ENCODE measurements at places on chromosomes 5 and 9.

GRCh38 chr5:155807884-155808576 is 518.9 kb upstream of the SGCD start:
- DNase-seq = no peak

- no peak for DNase-seq
Observed at GRCh38 chr5:125249400-125249799, 503.0 kb upstream of the ZNF608 start.

GRCh38 chr9:10059044-10059443 is 553.8 kb downstream of the PTPRD start:
- no peak for DNase-seq

DNA sequence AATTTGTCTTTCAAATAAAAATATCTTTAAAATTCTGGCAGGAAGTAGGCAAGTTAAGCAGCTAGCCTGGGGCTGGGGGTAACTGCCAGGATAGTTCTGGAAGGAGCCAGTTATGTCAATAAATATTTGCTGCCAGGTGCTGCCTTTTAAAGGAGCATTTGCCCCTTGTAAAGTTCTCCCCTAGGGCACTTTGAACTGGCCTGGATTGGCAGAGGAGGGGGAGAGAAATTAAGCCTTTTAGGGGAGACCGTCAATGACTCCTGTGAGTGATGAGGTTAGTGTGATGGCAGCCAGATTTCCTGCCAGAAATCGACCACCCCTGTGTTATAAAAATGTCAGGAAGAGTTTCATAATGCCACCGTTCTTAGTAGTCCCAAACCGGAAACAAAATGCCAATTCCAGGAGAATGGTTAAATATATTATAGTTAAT is 89.8 kb upstream of the ELL2 start:
- DNase-seq = no peak

GRCh38 chr9:74645007-74645639 is 148.0 kb downstream of the RORB start:
- DNase-seq = no peak

DNA sequence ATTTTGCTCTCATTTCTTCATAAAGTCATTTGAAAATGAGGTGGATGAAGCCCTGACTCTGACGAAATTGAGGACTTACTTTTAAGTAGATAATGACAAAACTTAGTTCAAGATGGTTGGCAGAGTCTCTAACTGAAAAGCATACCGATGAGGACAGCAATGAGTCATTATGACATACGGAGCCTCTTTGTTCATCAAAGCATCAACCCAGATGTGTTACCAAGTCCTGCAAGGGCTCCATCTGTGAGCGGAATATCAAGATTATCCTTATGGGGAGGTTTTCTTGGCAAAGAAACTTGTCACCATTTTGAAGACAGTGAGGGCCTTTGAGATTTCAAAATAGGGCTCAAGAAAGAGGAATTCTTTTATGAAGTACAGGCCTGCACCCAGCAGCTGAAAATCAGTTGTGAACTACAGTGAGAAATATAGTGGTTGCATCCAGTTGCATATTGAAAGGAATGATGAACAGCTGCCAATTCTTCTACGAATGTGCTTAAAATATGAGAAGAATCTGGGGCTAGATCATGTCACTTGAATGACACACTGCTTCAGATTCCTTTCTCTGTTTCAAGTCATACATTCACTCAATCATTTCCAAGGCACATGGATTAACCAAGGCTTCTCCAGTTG is 86.6 kb upstream of the SLC24A2 start:
- DNase-seq = no peak

GRCh38 chr5:116394186-116394867 is 180.3 kb downstream of the SEMA6A start:
- no peak for DNase-seq

DNA sequence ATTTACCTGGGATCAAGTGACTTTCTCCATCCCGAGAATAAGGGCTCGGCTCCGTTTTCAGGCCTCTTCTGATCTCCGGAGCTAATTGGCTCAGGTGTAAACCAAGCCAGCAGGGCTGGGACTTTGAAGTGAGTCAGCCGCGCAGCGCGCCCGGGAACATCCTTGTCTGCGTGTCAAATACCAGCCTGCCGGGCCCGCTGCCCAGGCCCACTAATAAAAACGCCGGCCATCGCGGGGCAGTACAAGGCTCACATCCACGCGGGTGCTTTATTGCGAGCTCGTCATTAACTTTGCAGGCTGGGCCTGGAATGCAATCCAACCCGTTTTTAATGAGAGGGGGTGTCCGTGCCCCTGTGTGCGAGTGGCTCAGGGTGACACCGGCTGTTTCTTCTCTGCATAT is 416.8 kb downstream of the IRX2 start:
- DNase-seq = no peak

DNA sequence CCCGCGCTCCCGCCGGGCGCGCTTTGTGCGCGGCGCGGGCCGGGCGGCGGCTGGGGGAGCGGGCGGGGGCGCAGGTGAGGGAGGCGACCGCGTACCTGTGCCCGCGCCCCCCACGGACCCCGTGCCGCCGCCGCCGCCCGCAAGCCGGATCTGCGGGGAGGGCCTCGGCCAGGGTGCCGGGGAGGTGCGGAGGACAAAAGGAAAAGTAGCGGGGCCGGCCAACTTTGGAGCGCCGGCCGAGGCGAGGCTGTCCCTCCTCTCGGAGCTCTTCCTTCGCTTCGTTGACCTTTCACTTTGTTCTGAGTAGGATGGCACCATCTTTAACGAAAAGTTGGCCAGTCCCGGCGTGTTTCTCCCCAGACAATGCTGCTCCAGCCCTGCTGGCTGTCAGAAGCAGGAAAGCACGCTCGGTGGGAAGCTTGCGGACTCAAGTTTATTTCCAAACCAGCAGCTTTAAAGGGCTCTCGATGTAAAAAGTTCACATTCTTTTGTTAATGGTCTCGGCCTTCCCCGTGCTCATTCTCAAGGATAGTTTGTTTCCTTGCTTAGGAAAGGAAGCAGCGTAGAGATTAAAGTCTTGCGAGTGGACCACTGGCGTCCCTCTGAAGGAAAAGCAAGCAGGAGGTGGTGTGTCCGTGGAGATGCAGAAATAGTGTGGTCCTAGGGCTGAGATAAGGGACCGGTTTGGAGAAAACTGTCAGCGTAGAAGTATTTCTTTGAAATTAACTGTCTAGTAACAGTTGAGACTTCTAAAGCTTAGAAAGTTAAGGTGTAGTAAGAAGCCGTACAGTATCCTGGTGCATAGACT is 639 bp downstream of the EHMT1 start:
- no peak for DNase-seq

DNA sequence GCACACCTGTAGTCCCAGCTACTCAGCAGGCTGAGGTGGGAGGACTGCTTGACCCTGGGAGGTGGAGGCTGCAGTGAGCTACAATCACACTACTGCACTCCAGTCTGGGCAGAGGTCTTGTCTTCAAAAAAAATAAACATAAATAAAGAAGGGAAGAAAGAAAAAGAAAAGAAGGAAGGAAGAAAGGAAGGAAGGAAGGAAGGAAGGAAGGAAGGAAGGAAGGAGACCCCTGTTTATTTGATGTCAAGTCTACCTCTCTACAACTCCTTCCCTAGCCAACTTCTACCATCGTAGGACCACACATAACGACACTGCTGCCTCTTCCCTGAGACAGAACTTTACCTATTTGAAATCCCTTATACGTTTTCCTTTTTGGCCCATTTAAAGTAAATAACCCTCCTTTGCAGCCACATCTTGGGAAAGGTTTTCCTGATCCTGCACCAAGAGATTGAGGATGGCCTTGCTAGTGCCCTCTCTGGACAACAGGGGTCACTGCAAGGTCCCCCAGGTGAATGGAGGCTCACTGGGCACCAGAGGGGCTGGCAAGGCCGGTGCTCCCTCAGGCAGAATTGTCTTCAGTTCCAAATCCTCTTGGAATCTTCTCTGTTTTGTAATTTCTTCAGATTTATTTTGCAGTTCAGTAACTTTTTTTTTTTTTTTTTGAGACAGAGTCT is 10.5 kb downstream of the RPS14 start:
- DNase-seq = no peak

- no peak for DNase-seq
Observed at GRCh38 chr9:119365291-119366027, 3.8 kb downstream of the BRINP1 start.

DNA sequence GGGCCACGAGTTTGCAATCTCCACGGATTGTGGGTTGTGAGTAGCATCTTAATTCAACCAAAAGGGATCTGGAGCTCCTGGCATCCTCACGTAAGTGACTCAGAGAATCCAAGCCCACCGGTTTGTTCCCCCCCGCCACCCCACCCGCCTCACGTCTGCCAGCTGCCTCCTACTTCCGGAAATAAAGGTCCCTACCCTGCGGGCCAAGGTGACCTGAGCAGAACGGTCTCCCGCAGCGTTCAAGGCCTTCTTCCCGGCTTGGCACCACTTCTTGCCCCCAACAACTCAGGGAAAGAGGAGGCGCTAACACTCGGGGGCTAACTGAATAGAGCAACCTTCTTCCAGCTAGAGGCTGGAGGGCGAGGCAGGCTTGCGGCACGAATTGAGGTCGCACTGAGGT is 8.8 kb upstream of the GPRIN1 start:
- DNase-seq = no peak

DNA sequence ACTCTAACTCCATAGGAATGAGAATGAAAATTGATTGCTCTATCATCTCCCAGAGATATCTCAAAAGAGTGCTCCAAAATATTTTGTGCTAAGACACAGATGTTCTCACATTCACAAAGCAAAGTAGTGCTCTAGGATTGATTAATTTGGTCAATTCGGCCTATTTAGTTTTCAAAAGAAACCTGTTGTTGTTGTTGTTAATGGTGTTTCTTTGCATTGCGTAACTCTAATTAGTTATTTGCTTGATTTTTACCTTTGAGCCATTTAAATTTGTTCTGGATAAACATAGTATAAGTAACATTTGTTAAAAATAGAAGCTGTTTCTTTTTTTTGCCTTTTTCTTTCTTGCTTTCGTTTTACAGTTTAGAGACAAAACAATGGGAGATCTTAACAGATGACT is 382.5 kb downstream of the CAAP1 start:
- DNase-seq = no peak

GRCh38 chr5:1480217-1480616 is 35.0 kb upstream of the SLC6A3 start:
- no peak for DNase-seq

DNA sequence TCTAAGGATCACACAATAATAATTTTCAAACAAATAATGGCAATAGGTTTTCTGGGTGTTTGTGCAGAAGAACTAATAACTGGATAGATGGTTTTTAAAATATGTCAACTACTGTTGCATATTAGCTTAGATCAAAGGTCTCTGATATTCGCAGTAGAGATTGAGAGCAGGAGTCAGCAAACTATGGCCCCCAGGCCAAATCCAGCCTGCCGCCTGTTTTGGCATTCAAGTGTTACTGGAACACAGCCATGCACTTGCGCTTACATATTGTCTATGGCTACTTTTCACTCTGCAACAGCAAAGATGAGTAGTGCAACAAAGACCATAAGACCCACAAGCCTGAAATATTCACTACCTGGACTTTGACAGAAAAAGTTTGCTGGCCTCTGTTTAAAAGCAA is 260.8 kb downstream of the GRIA1 start:
- no peak for DNase-seq

GRCh38 chr9:130461218-130461630 is 16.5 kb downstream of the ASS1 start:
- no peak for DNase-seq

GRCh38 chr9:32486839-32487562 is 39.0 kb downstream of the RIGI start:
- no peak for DNase-seq

- no peak for DNase-seq
Observed at GRCh38 chr5:121982893-121983285, 21.1 kb downstream of the SRFBP1 start.

DNA sequence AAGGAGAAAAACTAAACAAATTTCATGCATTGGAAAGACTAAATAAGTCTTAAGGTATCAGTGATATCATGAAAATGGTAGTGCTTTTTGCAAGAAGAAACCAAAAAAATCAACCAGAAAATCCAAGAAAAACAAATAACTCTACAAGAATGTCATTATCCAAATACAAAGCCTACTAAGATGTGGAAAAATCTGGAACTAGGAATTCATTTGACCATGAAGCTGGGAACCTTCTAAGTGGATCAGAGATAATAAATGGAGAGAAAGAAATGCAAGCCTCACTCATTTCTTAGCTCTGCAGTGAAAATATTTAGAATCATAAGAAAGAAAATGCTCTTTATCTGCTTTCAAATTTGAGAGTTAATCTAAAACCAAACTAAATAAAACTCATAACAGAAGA is 51.3 kb downstream of the RASEF start:
- DNase-seq = no peak

GRCh38 chr9:89872426-89872912 is 267.7 kb downstream of the GADD45G start:
- DNase-seq = no peak

GRCh38 chr9:90459321-90459720 is 183.3 kb downstream of the DIRAS2 start:
- DNase-seq = no peak

DNA sequence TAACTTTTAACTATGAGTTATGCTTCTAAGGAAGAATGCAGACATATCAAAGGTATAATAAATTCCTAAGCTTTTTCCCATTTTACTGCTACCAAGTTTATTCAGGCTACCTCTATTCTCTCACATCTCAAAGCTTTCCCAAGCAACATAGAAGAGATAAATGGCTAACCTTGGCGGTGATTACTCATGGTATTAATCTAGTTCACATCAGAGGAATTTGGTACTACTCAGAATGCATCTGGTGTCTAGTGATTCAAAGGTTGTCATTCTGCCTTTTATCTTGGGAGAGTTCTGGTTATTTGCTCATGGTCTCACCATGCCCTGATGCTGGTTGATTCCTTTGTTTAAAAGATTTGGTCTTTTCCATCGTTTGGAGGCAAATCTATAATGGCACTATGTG is 182.7 kb downstream of the TAF11L14 start:
- no peak for DNase-seq

GRCh38 chr9:123945532-123945931 is 15.6 kb upstream of the DENND1A start:
- DNase-seq = no peak

- DNase-seq = no peak
Observed at GRCh38 chr9:82412586-82413305, 424.2 kb downstream of the SPATA31D1 start.

GRCh38 chr5:33925278-33925677 is 10.9 kb upstream of the RXFP3 start:
- DNase-seq = no peak

GRCh38 chr9:6109571-6109970 is 94.1 kb upstream of the RANBP6 start:
- DNase-seq = no peak

- DNase-seq = no peak
Observed at GRCh38 chr9:95012035-95012708, 285.7 kb downstream of the AOPEP start.

DNA sequence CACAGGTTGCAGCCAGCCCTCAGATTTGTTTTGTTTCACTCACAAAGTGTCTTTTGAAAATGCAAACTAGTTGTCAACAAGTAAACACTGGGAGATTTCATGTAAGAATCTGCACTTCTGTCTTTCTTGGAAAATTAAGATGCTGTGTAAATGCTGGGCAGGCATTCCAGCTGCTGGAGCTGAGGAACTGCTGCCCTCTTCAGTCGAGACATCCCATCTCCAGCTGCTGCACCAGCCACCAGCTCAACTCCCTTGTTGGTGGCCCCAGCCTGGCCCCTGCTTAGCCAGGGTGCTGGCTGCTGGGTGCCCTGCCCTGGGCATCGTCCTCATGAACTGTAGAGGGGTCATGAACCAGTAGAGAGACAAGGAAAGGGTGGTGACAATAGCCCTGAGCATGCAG is 33.1 kb upstream of the AFAP1L1 start:
- no peak for DNase-seq

- DNase-seq = no peak
Observed at GRCh38 chr9:131478421-131478868, 24.3 kb upstream of the POMT1 start.

GRCh38 chr5:67030289-67031056 is 166.1 kb downstream of the CD180 start:
- no peak for DNase-seq

GRCh38 chr5:91092859-91093783 is 290.0 kb downstream of the ARRDC3 start:
- no peak for DNase-seq
